Activated CD4-positive, alpha-beta T cell treated with anti-CD3 and anti-CD28 coated beads, Interleukin-2, amount 10 ng/mL, durations not matched to agents 24 days and 14 days (primary cell): ENCODE measurements at places on chromosomes 6 and 20. TPM values are rescaled to one million over a fixed set of nuclear protein-coding genes. Genes with fewer than 3 reads are reported as not detected.

Gene CSTF1
- total RNA-seq = 52.2 and 52.5 TPM in 2 replicates

Gene RAB22A
- total RNA-seq = 16.5 and 17.4 TPM in 2 replicates

Gene SLC22A7
- total RNA-seq = not detected in 2 replicates

Gene TSPYL4
- 22.1 and 22.2 TPM in 2 replicates for total RNA-seq

Gene GJA10
- not detected in 2 replicates for total RNA-seq

Gene CHD6
- total RNA-seq = 31.8 and 34.6 TPM in 2 replicates

Gene F13A1
- not detected in 2 replicates for total RNA-seq

Gene RFX6
- not detected in 2 replicates for total RNA-seq

Gene HLA-DQB2
- 0.28 and 0.72 TPM in 2 replicates for total RNA-seq

Gene MICB
- 32.8 and 35.5 TPM in 2 replicates for total RNA-seq

- no peak for DNase-seq
Measured at GRCh38 chr6:54357141-54357540, 48.9 kb downstream of the TINAG start.

GRCh38 chr6:150599199-150600009 is at the start of gene PLEKHG1:
Gene PLEKHG1, plus strand, starts transcription at chr6:150599885. Its CDS starts 133,797 bp downstream, at chr6:150733682.
- DNase-seq = peak; percentile 86

- no peak for DNase-seq
Measured at GRCh38 chr20:25659999-25660398, 36.2 kb upstream of the NANP start.

- no peak for DNase-seq
Measured at GRCh38 chr6:33243476-33243875, 28.2 kb downstream of the VPS52 start.

GRCh38 chr20:59437601-59438031 is 137.2 kb downstream of the EDN3 start:
- no peak for DNase-seq

GRCh38 chr6:1081551-1082284 is 230.2 kb upstream of the FOXQ1 start:
- no peak for DNase-seq

GRCh38 chr6:87553159-87553765 is 36.5 kb downstream of the RARS2 start:
- DNase-seq = no peak

- peak; percentile 76 for DNase-seq
Measured at GRCh38 chr20:64161356-64162238, 2.7 kb upstream of the MYT1 start.

DNA sequence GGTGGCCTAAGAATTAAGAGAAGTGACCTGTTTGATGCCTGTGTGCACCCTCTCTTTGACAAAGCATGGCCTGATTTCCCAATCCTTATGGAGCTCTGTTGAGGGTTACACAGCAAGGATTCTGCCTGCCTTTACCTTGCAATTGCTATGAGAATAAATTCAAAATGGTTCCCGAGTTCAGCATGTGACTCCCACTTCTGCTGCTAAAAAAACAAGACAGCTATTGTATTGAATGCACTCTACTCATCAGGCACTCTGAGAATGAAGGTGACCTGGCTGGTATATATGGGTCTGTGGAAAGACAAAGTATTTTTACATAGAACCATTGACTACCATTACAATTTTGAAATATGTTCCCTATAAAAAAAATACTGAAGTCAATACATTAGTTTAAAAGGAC is 190.3 kb downstream of the ATXN1 start:
- no peak for DNase-seq

GRCh38 chr6:5204376-5204775 is 56.4 kb downstream of the LYRM4 start:
- no peak for DNase-seq

- no peak for DNase-seq
Measured at GRCh38 chr6:126039284-126039683, 52.9 kb downstream of the TRMT11 start.

- no peak for DNase-seq
Measured at GRCh38 chr6:137651591-137652335, 157.6 kb upstream of the OLIG3 start.

- no peak for DNase-seq
Measured at GRCh38 chr6:43334466-43335095, 26.0 kb upstream of the CRIP3 start.

DNA sequence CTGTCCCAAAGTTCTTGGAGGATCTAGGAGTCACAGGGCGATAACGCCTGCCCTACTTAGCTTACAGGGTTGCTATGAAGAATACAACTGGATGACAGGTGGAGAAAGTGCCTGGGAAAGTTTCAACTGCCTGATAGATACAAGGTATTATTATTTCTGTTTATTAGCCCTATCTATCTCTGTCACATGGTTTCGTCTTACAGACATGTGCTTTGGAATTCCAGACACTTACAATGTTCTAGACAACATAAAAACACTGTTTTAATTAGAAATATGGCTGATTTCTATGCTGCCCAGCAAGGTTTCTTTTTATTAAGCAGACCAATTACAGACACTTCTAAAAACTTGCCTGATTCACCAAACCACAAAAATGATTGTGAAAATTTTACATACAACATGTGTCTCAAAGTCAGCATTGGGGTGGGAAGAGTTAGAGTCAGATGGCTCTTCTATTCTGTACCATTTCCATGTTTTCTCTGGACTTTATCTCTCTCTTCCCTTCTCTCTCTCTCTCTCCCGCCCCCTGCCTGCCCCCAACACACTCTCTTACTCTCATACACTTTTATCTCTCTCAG is 50.0 kb downstream of the GJA10 start:
- no peak for DNase-seq

DNA sequence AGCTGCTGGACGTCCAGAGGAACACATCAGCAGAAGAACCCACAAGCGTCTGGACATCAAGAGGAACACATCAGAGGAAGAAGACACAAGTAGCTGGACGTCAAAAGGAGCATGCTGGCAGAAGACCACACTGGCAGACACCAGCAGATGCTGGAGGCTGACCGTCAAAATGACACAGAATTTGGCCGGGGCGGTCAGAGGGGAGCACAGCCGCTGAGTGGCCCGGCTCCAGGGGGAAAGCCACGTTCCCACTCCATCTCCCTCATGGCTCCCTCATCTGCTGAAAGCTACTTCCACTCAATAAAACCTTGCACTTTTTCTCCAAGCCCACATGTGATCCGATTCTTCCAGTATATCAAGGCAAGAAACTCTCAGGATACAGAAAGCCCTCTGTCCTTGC is 283.6 kb downstream of the PTPRT start:
- no peak for DNase-seq

DNA sequence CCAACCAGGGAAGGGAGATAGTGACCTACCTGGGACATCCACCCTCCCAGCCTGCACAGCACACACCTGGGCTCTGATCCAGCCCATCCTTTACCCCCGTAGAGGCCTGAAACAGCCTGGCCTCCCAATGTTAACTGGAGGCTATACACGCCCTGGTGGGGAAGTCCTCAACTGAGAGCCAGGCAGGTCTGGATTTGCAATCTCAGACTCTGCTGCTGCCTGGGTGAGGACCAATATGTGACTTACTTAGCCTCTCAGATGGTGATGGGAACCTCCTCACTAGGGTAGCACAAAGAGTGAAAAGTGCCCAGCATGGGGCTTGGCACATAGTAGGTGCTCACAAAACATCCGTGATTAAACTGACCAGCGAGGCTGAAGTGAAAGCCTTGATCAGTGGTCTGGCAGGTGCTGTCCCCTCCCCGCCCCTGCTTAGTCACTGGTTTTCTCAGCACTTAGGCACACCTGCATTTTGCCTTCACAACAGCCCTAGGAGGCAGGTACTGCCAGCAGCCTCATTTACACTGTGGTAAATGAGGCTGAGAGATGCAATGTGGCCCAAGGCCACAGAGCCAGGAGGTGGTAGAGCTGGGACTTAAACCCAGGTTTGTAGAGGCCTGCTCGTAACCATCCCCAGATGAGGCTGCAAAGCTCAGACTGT is 12.4 kb downstream of the PEDS1 start:
- DNase-seq = no peak

- no peak for DNase-seq
Measured at GRCh38 chr6:11213422-11214021, 18.9 kb downstream of the NEDD9 start.

DNA sequence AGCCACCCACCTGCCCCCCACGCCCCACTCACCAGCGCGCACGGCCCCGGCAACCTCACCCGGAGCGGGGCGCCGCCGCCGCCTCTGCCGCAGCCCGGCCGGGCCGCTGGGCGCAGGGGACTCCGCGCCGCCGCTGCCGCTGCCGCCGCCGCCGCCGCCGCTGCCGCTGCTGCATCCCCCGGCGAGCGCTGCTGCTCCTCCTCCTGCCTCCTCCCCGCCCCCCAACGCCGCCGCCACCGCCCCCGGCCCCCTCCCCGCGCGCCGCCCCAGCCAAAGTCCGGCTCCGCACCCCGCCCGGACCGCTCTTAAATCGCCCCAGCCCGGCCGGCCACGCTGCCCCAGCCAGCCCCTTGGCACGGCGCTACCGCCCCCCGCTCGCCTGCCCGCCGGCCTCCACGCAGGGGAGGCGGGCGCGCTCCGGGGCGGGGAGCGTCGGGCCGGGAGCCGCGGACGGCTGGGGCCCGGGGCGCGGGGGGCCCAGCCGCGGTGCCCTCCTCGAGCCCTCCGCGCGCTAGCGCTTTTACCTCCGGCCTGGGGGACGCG is at the start of gene SULF2:
Gene SULF2, minus strand, starts transcription at position 171 of the 543 bp plus-strand sequence. CDS start 28,118 bp downstream, outside the sequence.
- DNase-seq = peak; percentile 60

DNA sequence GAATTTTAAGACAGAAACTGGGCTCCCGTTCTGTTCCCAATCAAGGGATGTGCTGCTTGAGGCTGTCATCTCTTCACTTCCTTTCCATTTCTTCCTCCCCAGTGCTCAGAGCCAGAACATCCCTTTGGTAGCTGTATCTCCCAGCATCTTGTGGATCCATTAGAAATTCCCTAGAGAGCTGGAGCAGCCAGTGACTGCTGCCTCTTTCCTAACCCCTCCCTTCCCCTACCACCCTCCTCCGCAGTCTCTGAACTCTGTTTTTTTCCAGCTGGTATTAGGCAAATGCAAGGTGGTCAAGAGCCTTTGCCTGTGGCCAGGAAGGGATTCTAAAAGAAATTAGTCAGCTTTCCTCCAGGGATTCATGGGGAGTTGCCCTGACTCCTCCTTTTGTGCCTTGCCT is 208.0 kb downstream of the EYA2 start:
- no peak for DNase-seq

DNA sequence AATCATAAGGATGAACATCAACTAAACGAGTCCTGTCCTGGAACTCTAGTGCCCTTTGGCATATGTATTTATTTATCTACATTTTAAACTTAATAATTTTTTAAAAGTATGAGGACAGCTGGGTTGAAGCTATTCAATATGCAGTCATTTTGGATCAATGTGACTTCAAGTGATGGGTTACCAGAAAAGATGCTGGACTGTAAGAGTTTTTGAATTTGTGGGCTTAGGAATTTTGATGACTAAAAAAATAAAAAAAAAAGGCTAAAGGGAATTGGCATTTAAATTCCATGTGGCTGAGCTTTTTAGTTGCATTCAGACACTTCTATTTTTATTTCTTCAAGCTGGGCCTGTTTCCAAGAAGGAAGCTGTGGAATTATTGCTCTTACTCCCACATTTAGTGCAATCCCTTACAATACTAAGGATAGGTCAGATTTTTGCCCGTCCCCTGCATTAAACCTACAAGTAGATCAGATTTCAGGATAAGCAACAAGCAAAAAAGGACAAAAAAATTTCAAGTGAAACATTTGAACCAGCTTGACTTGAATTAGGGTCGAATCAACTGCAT is 704.2 kb upstream of the CITED2 start:
- no peak for DNase-seq

DNA sequence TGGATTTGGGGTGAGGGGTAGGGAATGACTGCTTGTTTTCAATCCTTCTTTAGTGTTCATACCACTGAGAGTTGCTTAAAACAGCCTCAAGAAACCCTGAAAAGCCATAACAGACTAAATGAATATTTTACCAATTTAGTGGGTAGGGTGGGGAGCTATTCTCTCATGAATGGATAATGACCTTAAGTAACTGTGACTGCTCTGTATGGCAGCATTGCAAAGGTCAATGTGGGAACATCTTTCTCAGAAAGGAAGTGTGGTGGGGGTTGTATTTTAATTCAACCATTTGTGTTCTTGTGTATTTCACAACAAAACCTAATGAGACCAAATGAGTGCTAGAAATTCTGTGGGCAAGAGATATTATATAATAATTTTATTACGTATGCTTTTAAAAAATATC is 55.7 kb downstream of the PHACTR2 start:
- DNase-seq = no peak

GRCh38 chr20:9211016-9211760 is 142.3 kb downstream of the PLCB4 start:
- DNase-seq = no peak

DNA sequence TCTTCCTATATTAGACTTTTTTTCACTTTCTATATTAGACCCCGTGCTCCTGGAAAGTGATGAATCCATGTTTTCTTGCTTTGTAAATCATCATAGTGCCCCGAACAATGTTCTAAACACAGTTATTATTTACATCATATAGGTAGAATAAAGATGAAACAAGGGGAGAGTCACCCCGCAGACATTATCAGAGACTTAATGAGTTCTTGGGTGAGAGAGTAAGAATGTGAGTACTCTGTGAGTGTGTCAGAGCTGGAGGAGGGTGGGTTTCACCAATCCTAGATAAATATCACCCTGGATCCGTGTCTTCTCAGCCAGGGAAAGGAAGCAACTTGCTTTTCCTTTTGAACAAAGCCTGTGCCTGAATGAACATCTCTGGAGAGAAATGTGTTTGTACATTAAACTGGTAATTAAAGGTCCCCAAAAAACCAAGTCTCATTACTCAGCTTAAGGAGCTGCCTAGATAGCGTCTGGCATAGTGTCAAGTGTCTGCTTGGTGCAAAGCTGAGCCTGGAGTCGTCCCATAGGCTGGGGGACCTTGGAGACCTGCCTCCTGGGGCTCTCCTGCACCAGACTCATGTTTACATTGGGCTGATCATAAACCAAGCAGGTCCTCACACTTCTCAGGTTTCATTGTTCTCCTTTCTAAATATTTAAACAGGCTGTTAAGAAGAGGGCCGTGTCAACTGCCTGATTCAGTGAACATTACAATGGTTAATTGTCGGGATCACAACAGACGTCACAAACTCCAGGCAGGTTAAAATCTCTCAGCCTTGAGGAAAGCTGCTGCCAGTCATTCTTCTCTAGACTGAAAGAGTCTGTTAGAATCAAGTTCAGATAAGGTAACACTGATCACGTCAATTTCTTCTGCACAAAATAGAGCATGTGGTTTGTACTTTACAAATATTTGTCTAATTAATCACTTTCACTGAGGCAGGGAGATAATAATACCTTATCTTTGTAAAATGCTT is 179.7 kb upstream of the MYLIP start:
- no peak for DNase-seq

DNA sequence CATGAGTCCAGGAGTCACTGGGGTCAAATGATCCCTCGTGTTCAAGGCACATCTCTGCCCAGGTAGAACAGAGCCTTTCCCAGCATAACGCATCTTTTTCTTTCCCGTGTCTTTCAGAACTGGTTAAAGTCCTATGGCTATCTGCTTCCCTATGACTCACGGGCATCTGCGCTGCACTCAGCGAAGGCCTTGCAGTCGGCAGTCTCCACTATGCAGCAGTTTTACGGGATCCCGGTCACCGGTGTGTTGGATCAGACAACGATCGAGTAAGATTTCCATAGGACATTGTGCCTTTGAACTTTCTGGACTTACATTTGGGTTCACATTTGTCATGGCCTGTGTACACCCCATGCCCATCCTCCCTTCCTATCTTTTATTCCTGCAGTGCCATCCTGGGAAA is 20.2 kb downstream of the MMP24 start:
- no peak for DNase-seq

GRCh38 chr6:144353871-144354314 is 68.8 kb downstream of the UTRN start:
- DNase-seq = peak; percentile 73

GRCh38 chr6:108914235-108915022 is 66.2 kb downstream of the ARMC2 start:
- DNase-seq = peak; percentile 81
